ENCODE measurements at places on chromosomes 4 and X.

DNA sequence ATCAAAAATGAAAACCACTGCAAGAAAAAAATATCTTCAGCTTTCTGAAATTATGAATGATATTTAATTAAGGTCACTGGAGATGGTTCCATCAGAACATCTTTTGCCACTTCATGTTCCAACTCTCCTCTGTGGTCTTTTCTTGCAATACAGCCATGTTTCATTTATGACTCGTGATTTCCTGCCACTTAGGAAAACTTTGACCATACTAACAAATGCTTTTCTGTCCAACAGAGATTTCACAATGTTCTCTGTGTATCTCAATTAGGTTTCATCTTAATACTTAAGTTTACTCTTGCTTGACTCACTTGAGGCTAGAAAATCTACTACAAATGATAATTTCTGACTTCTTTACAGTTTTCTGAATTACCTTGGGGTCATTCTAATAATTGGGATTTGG, 330.9 kb downstream of the CXXC4 start:
- H3K27me3 ChIP-seq: no peaks in the 10 kb centered on the region
- H3K4me3 ChIP-seq: no peak overlapping the region
- no peak overlapping the region for H3K27ac ChIP-seq

DNA sequence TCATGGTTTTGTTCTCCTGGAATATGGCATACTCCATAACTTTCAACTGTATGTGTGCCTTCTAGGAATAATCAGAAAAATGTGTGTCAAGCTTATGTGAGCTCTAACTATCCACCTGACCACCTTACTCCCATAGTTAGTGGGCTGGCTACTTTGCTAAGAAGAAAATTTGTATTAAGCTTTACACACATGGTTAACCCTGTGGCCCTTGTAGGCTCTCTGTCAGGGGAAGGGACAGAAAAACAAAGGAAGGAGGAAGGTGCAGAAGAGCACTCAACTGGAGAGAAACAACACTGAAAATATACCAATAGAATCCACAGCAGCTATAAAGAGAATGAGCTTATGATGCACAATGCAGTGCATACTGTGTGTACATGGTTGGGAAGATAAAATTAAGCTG, 84.6 kb downstream of the PPP3CA start:
- no peak overlapping the region for H3K27ac ChIP-seq
- H3K27me3 ChIP-seq: no peaks in the 10 kb centered on the region

- H3K36me3 ChIP-seq: no peaks in the 10 kb centered on the region
- no peak overlapping the region for H3K4me3 ChIP-seq
- no peaks in the 10 kb centered on the region for H3K27me3 ChIP-seq
- H3K27ac ChIP-seq: peak overlapping the region; percentile 85
- peaks cover 58% of the 10 kb centered on the region for H3K4me1 ChIP-seq
Measured at GRCh38 chr4:108881986-108882385, 119.1 kb upstream of the ETNPPL start.

DNA sequence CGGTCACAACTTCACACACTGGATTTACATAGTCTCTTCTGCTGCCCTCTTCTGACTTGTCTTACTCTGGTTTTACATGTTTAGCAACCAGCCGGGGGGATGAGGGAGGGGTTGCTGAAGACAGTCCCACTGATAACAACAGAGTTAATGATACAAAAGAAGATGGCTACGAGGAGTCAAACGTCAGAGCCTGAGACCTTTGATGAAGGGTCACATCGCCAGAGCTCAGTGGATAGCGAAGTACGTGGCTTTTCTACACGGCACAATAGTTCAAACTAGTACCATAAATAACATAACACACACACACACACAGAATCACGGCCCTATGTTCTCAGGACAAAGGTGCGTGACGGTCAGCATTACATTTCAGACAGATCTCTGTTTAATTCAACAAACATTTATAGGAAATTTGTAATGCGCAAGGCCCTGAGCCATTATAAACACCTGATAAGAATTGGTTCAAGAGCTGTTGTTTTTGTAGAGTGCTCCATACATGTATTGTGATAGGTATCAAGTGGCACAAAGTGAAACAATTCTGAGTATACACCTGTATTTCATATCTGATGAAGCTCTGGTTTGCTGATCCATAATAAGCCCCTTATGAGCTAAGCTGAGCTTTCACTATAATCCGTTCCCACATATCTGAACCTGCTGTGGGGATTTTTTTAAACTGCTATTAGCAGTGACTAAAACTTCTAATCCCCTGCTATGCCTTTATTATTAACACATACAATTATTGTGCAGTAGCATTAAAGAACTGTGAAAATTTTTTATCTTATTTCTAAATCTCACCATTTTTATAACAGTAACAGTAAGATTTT, 100.0 kb downstream of the NR3C2 start:
- H3K36me3 ChIP-seq: no peaks in the 10 kb centered on the region
- no peak overlapping the region for H3K4me3 ChIP-seq
- no peak for DNase-seq
- no peak overlapping the region for H3K27ac ChIP-seq

DNA sequence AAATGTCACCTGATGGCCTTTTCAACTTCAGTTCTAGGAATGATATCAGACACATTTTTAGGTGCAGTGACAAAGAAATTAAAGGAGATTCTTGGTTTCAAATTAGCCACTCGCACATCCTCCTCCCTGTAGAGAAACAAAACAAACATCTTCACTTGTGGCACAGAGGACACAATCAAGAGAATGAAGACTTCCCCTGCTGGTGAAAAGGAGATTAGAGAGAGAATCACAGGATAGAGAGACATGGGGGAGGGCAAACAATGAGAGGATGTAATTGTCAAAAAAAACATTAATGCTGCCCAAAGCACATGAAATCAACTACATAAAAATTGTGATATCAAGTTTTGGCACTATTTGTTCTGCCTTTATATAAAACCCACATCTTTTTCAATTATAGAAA, 34.5 kb downstream of the ACE2 start:
- no peak overlapping the region for H3K4me3 ChIP-seq
- H3K4me1 ChIP-seq: no peaks in the 10 kb centered on the region
- no peaks in the 10 kb centered on the region for H3K27me3 ChIP-seq
- H3K27ac ChIP-seq: no peak overlapping the region
- no peaks in the 10 kb centered on the region for H3K36me3 ChIP-seq

DNA sequence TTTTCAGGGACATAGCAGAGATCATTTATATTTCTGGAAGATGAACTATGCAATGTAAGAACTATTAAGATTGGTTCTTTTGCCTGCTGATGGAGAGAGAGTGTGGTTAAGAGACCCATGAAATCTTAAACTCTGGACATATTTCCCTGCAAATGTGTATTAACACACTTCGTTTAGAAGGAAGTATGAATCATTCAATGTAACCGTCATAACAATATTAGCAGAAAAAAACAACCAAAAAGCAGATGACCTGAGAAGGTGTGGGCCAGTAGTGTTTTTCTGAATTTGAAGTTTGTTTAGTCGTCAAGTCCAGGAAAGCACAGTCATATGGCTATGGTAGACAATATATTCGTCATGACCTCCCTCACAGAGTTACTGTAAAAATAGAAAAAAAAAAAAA, 2.5 kb upstream of the TMPRSS11D start:
- H3K27ac ChIP-seq: peak overlapping the region; percentile 82
- peaks cover 18% of the 10 kb centered on the region for H3K4me1 ChIP-seq
- H3K27me3 ChIP-seq: no peaks in the 10 kb centered on the region
- DNase-seq: no peak

DNA sequence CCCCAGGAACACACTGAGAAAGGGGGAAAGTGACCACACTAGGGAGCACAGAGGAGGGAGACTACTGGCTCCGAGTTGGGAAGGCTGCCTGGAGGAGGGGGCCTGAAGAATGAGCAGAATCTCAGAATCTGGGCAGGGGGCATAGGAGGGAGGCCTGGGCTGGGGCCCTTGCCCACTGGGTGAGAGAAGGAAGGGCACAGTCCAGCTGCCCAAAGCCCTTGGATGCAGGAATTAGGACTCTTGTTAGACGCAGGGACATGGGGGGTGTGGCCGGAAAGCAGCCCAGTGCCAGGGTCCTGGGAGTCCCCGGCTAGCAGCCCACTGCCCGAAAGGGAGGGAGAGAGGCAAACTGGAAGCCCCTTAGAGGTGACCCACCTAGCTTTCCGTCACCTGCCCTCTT, 1.9 kb upstream of the DUSP9 start:
- no peaks in the 10 kb centered on the region for H3K36me3 ChIP-seq
- no peak overlapping the region for H3K4me3 ChIP-seq
- no peak overlapping the region for H3K27ac ChIP-seq
- H3K4me1 ChIP-seq: no peaks in the 10 kb centered on the region
- peaks cover 19% of the 10 kb centered on the region for H3K27me3 ChIP-seq

DNA sequence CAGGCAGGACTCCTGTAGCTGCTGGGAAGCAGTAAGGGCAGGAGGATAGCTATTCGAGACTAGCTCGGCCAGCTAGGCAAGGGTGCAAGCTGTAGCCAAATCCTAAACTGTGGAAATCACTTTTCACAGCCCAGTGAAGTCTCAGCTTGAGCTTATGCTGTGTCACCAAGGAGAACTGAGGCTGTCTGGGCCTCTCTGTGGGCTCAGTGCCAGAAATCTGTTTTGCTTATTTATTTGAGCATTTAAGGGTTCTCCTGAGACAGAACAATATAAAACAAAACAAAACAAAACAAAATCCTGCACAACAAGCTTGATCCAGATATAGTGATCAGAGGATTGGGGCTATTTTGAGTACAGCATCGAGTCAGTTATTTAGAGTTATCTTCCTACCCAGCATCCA, 97.5 kb downstream of the FANCB start:
- no peak overlapping the region for H3K4me3 ChIP-seq
- H3K27ac ChIP-seq: no peak overlapping the region
- H3K36me3 ChIP-seq: no peaks in the 10 kb centered on the region
- no peaks in the 10 kb centered on the region for H3K27me3 ChIP-seq
- DNase-seq: no peak

GRCh38 chrX:31237189-31237588, 165.3 kb upstream of the FTHL17 start:
- no peaks in the 10 kb centered on the region for H3K4me1 ChIP-seq
- DNase-seq: no peak
- no peaks in the 10 kb centered on the region for H3K27me3 ChIP-seq
- H3K27ac ChIP-seq: no peak overlapping the region
- H3K4me3 ChIP-seq: no peak overlapping the region

- peaks cover 20% of the 10 kb centered on the region for H3K27me3 ChIP-seq
- H3K27ac ChIP-seq: no peak overlapping the region
Measured at GRCh38 chr4:4871573-4872313, 12.3 kb downstream of the MSX1 start.

- H3K27ac ChIP-seq: no peak overlapping the region
- H3K4me3 ChIP-seq: no peak overlapping the region
- peak; percentile 23 for DNase-seq
- H3K4me1 ChIP-seq: peaks cover 10% of the 10 kb centered on the region
- H3K36me3 ChIP-seq: no peaks in the 10 kb centered on the region
- no peaks in the 10 kb centered on the region for H3K27me3 ChIP-seq
Measured at GRCh38 chrX:150482537-150483206, 85.7 kb upstream of the MTM1 start.

DNA sequence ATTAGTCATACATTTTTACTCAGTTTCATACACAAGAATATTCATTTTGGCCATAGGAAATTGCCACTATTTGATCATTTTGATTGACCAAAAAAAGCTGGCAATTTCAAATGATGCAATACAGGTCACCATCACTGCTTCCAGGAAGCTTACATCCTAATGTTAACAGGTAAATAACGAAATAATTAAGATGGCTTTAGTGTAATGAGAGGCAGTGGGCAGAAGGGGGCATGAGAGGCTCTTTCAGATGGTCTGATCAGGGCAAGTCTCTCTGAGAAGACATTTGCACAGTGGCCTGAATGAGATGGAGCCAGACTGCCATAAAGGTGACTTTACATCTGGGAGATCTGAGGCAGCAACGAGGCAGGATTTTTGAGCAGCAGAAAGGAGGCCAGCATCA, 170.7 kb downstream of the SLIT2 start:
- no peaks in the 10 kb centered on the region for H3K36me3 ChIP-seq
- H3K27me3 ChIP-seq: no peaks in the 10 kb centered on the region
- DNase-seq: peak; percentile 85
- H3K4me3 ChIP-seq: no peak overlapping the region
- no peak overlapping the region for H3K27ac ChIP-seq
- H3K4me1 ChIP-seq: peaks cover 7% of the 10 kb centered on the region

DNA sequence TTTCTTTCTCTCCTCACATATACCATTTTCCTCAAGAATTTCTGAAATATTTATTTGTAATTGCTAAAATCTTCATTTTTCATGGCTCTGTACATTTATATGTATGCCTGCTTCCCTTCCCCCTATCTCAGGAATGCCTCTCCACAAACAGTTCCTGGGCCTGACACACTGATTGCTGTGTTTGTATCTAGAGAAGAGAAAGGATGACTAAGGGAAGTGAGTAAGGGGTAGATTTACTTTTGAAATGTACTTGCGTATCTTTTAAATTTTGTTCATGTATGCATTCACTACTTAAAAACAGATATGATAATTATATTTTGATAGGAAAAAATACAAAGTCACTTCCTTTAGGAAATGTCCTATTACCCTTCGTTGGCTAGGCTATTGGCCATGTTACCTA, 790.8 kb downstream of the PCDH18 start:
- H3K4me3 ChIP-seq: no peak overlapping the region
- no peak overlapping the region for H3K27ac ChIP-seq
- no peaks in the 10 kb centered on the region for H3K27me3 ChIP-seq
- H3K4me1 ChIP-seq: no peaks in the 10 kb centered on the region
- no peaks in the 10 kb centered on the region for H3K36me3 ChIP-seq

DNA sequence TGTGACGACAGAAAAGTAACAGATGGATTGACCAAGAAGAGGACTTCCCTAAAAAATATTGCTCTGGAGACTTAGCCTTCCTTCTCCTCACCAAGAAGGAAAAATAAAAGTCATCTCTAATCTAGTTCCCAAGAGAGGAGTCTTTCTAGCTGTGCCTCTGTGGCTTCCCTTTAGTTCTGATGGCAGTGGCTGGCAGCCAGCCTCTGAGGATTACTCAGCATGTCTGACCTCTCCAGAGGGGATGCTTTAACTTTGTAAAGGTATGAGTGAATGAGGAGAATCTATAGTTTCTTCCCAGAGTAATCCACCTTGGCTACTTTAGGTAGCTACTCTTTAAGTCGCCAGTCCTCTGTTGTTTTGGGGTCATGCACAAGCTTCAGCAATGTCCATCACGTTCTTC, 163.9 kb upstream of the KIT start:
- H3K4me1 ChIP-seq: peaks cover under 1% of the 10 kb centered on the region
- H3K27ac ChIP-seq: no peak overlapping the region
- H3K4me3 ChIP-seq: no peak overlapping the region
- no peaks in the 10 kb centered on the region for H3K36me3 ChIP-seq
